ENCODE measurements at places on chromosomes 16 and 17. TPM values are rescaled to one million over a fixed set of nuclear protein-coding genes. Genes with fewer than 3 reads are reported as not detected.
A peak's percentile ranks its signal among the peaks of the same experiment; 100 is the strongest.

ZNF75A gene
- 37.9 TPM for total RNA-seq

CA4 gene
- not detected for total RNA-seq

OR1A1 gene
- not detected for total RNA-seq

CD79B gene
- total RNA-seq, result 22.2 TPM

KCNJ18 gene
- not detected for total RNA-seq

UMOD gene
- total RNA-seq, result not detected

CDRT15 gene
- total RNA-seq, result not detected

DNA sequence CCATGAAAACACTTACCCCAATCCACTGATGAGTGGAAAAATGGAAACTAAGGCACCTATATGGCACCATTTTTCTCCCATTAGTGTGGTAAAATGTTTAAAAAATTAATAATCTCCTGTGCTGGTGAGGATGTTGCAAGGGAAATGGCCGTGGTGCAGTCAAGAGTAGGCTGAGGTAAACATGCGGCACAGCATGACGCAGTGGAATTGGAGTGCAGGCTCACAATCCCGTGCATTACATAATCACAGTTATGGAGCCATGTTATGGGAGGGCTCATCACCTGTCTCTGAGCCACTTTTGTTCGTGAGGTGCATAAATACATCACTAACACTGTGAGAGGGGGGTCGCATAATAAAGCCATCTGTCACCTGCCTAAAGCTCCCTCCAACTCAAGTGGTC is 164.4 kb upstream of the XYLT1 start:
- no peak for DNase-seq
- H3K4me1 ChIP-seq, result no peaks in the 10 kb centered on the region
- H3K27me3 ChIP-seq, result peaks cover 3% of the 10 kb centered on the region
- H3K4me3 ChIP-seq, result no peak overlapping the region

GRCh38 chr17:16932156-16932555 is 39.8 kb downstream of the TNFRSF13B start:
- no peak overlapping the region for H3K27ac ChIP-seq
- no peaks in the 10 kb centered on the region for H3K36me3 ChIP-seq
- DNase-seq, result no peak
- no peak overlapping the region for H3K4me3 ChIP-seq
- H3K4me1 ChIP-seq, result peaks cover 7% of the 10 kb centered on the region
- H3K27me3 ChIP-seq, result no peaks in the 10 kb centered on the region

- peak overlapping the region; percentile 35 for H3K27ac ChIP-seq
- H3K27me3 ChIP-seq, result no peaks in the 10 kb centered on the region
- no peaks in the 10 kb centered on the region for H3K4me1 ChIP-seq
- DNase-seq, result no peak
Measured at GRCh38 chr17:45977976-45978626, 20.9 kb upstream of the STH start.

GRCh38 chr16:16022683-16023064 is 73.3 kb downstream of the ABCC1 start:
- H3K4me1 ChIP-seq, result peaks cover 13% of the 10 kb centered on the region
- DNase-seq, result no peak
- H3K4me3 ChIP-seq, result no peak overlapping the region
- H3K27ac ChIP-seq, result peak overlapping the region; percentile 85
- peaks cover 15% of the 10 kb centered on the region for H3K36me3 ChIP-seq

GRCh38 chr17:77383613-77384608 is 243.1 kb downstream of the SEC14L1 start:
- no peak overlapping the region for H3K4me3 ChIP-seq
- H3K4me1 ChIP-seq, result peaks cover 94% of the 10 kb centered on the region
- no peaks in the 10 kb centered on the region for H3K36me3 ChIP-seq

DNA sequence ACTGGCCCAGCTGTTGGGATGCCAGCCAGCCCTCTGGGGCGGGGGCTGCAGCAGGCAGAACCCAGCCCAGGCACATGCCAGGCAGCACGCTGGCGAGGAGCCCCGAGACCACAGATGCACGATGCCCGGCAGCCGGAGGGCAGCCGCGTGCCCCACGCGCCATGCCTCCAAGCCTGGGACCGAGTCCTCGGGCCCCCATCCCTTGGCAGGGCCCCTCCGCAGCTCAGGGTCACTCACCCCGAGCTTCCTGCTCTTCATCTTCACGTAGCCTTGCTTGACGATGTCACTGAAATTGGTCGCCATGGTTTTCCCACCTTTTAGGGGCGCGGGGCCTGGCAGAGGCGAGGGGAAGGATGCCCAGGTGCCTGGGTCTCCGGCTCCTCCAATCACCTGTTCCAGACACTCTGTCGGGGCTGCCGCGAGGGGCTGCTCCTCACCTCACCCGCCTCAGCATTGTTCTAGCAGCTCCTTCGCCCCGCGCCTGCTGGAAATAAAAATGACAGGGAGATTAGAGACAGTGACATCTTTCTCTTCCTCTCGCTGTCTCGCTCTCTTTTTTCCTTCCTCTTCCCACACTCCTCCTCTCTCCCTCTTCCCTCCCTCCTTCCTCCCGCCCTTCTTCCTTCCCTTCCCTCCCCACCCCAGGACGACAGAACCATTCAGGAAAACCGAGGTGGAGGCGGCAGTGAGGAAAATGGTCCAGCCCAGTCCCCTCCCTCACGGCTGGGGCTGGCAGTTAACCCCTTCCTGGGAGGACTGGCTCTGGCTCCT is 6.9 kb downstream of the DOK4 start:
- no peaks in the 10 kb centered on the region for H3K27me3 ChIP-seq
- peaks cover 16% of the 10 kb centered on the region for H3K4me1 ChIP-seq
- no peak overlapping the region for H3K4me3 ChIP-seq
- H3K27ac ChIP-seq, result peak overlapping the region; percentile 24

DNA sequence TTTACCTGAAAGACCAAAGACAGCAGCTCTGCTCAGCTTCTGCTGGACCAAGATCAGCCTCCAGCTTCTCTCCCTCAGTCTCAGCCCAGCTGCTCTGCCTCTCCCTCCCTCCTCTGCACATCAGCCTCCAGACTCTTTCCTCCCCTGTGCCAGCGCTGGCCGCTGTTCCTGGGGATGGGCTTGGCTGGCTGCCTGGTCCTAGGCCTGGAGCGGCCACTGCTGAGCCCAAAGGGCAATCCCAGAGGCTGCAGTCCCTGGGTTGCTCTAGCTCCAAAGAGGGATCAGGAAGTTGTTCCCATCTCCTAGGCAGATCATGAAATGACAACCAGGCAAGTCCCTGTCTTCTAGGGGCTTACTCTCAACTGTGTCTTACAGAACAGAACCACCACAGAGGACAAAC is 31.3 kb downstream of the DCUN1D3 start:
- H3K27me3 ChIP-seq, result no peaks in the 10 kb centered on the region
- no peak overlapping the region for H3K4me3 ChIP-seq
- peaks cover 14% of the 10 kb centered on the region for H3K4me1 ChIP-seq

GRCh38 chr16:22660441-22661160 is 149.9 kb downstream of the NPIPB5 start:
- no peak for DNase-seq
- no peak overlapping the region for H3K27ac ChIP-seq
- H3K27me3 ChIP-seq, result no peaks in the 10 kb centered on the region
- no peak overlapping the region for H3K4me3 ChIP-seq
- H3K36me3 ChIP-seq, result no peaks in the 10 kb centered on the region
- no peaks in the 10 kb centered on the region for H3K4me1 ChIP-seq

DNA sequence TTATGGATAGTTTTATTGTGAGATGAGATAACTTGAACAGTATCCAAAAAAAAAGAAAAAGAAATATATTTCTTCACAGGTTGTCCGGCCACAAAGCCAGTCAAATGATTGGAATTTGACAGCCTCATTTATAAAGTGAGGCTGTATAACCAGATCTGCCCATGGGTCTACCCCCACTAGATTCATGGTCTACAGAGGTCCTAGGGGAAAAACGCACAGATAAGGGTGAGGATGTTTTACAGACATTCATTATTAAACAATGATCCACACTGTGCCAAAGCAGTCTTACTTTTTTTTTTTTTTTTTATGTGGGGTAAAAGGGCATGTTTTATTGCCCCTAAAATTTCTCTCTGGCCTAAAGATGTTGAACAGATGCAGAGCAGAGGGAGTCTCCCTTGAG is 1503.0 kb upstream of the CDH8 start:
- no peak for DNase-seq
- no peaks in the 10 kb centered on the region for H3K27me3 ChIP-seq
- H3K4me1 ChIP-seq, result no peaks in the 10 kb centered on the region
- H3K4me3 ChIP-seq, result no peak overlapping the region

DNA sequence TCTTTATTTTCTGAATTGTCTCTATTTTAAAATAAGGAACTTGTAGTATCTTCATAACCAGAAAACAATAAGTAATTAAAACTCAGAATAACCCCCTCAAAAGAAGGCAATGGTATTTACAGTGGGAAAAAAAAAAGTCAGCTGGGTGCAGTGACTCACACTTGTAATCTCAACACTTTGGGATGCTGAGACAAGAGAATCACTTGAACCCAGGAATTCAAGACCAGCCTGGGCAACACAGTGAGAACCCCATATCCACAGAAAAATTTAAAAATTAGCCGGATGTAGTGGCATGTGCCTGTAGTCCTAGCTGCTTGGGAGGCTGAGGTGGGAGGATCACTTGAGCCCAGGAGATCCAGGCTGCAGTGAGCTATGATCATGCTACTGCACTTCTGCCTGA is 33.5 kb downstream of the ADAM11 start:
- H3K27ac ChIP-seq, result no peak overlapping the region
- no peaks in the 10 kb centered on the region for H3K4me1 ChIP-seq

DNA sequence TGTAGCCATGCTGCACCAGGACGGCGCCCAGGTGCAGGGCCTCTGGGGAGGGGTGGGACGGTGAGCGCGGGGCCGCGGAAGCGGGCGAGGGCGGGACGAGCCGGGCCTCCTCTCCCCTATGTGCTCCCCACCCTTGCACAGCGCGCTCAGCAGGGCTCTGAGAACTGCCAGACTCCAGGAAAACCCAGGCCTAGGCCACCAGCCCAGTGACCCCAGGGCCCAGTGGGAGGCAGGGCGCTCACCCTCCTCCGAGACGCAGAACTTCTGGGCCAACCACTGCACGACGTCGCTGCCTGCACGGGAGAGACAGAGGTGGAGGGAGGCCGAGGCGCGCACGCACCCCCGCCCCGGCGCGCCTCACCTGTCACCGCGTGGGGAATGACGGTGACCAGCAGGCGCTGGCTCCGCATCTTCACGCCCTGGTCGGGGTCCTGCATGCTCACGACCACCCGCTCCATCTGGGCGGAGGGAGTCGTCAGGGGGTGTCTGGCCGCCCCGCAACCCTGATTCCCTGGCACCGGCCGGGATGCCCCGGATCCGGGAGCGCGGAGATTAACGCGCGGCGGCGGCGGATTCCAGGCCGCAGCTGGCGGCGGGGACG is 603 bp downstream of the RGS11 start:
- H3K27ac ChIP-seq, result no peak overlapping the region
- DNase-seq, result no peak
- H3K27me3 ChIP-seq, result peaks cover 8% of the 10 kb centered on the region
- no peaks in the 10 kb centered on the region for H3K36me3 ChIP-seq
- H3K4me1 ChIP-seq, result peaks cover 10% of the 10 kb centered on the region

- no peak for DNase-seq
- H3K36me3 ChIP-seq, result no peaks in the 10 kb centered on the region
- H3K4me3 ChIP-seq, result no peak overlapping the region
- no peaks in the 10 kb centered on the region for H3K4me1 ChIP-seq
- no peak overlapping the region for H3K27ac ChIP-seq
Measured at GRCh38 chr16:6019490-6019991, 921.9 kb upstream of the EEF2KMT start.

DNA sequence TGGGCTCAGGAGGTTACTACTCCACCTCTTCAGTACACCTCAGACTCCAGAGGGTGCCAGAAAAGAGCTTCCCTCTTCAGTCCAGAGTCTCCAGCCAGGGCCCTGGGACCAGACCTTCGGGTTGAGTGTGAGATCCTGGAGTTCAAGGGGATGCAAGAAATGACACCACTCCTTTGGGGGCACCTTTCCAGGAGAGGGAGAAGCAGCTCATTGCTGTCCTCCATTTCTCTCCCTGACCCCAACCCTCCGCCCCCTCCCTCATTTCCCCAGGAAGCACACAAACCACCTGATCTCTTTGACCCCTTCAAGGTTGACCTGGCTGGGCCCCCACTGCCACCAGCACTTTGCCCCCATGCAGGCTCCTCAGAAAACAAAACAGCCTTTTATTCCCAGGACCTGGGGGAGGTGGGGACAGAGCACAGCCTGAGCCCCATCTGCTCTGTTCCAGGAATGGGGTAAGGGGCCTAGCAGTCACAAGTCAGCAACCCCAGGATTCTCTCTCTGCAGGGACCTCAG is 21.4 kb downstream of the CDH5 start:
- no peaks in the 10 kb centered on the region for H3K36me3 ChIP-seq
- DNase-seq, result no peak
- H3K27me3 ChIP-seq, result no peaks in the 10 kb centered on the region
- H3K4me1 ChIP-seq, result no peaks in the 10 kb centered on the region

DNA sequence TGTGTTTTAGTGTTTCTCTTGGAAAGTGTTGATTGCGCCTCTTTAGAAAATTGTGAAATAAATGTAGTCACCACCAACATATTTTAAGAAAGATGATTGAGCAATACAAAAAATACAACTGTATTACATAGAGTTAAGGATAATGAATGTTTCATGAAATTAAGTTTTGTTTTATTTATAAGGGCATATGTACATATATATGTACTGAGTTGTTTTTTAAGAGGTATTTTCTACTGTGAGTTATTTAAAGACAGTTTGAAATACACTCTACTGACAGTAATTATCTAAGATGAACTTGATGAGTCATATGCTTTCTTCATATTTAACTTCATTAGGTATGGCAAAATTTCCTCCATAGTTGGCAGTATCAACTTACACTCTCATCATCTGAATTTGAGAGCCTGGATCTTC is 411.7 kb downstream of the HS3ST3B1 start:
- no peaks in the 10 kb centered on the region for H3K4me1 ChIP-seq
- no peaks in the 10 kb centered on the region for H3K27me3 ChIP-seq
- H3K27ac ChIP-seq, result no peak overlapping the region

DNA sequence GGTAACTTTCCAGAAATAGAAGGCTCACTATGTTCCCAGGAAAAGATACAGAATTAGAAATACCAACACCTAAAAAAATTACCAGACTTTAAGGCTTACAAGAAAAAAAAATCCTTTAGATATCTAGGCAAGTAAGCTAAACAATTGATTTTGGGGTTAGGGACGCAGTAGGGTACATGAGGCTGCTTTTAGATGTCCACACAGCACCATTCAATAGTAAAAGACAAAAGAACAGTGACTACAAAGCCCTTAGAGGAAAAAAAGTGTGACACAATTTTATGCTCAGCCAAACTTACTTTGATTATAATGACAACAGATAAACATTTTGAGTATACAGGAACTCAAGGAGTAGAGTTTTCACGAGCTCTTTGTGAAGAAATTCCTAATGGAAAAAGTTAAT is 29.9 kb downstream of the METTL16 start:
- H3K36me3 ChIP-seq, result peaks cover 1% of the 10 kb centered on the region
- H3K27me3 ChIP-seq, result no peaks in the 10 kb centered on the region
- H3K4me1 ChIP-seq, result peaks cover 26% of the 10 kb centered on the region
- no peak for DNase-seq
- H3K4me3 ChIP-seq, result no peak overlapping the region
- peak overlapping the region; percentile 53 for H3K27ac ChIP-seq

- no peak for DNase-seq
- no peaks in the 10 kb centered on the region for H3K27me3 ChIP-seq
- no peak overlapping the region for H3K27ac ChIP-seq
- no peaks in the 10 kb centered on the region for H3K4me1 ChIP-seq
Measured at GRCh38 chr17:34820248-34820801, 140.9 kb downstream of the CCT6B start.

Data from CD8-positive, alpha-beta memory T cell (primary cell).